ENCODE measurements at places on chromosomes 3 and 15.

DNA sequence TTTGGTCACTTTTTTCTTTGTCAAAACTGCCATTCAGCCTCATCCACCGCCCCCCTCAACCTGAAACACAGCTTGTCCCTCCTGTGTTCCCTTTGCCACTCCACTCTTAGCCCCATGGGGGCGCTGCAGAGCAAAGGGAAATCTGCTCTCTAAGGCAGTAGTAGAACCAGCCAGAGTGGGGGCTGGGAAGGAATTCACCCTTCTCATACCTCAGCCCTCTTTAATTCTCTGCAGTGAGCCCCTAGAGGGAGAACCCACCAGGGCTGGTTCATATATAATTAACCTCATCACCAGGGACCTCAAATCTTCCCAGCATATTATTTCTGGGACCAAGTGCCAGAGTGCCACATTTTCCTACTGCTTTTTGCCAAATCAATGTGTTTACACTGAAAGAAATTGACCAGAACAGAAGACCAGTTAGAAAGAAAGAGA is 2.8 kb upstream of the BCL6 start:
- DNase-seq: peak; percentile 77

- DNase-seq: no peak
Observed at GRCh38 chr3:62981962-62982361, 106.7 kb upstream of the CADPS start.

DNA sequence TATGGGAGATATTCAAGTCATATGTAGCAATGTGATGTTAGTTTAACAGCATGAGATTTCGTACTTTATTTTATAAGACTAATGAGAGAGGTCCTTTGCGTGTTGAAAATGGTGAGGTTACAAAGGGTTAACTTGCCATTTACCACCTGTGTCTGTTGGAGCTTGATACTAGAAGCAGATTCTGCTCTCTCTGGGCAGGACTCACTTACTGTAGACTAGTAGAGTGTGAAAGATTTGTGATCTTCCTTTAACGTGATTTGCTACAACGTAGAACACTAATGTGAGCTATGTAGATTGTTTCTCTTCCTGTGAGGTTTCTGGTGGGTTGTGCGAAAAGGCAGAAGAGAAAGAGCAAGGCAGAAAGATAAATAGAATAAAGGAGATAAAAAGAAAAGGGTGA is 1.1 kb downstream of the TP63 start:
- no peak for DNase-seq

- DNase-seq: no peak
Observed at GRCh38 chr15:62089616-62090015, 22.8 kb downstream of the C2CD4A start.

- no peak for DNase-seq
Observed at GRCh38 chr15:41028853-41029252, 75.6 kb downstream of the CHAC1 start.

- no peak for DNase-seq
Observed at GRCh38 chr3:108599677-108600409, 10.3 kb downstream of the DZIP3 start.

DNA sequence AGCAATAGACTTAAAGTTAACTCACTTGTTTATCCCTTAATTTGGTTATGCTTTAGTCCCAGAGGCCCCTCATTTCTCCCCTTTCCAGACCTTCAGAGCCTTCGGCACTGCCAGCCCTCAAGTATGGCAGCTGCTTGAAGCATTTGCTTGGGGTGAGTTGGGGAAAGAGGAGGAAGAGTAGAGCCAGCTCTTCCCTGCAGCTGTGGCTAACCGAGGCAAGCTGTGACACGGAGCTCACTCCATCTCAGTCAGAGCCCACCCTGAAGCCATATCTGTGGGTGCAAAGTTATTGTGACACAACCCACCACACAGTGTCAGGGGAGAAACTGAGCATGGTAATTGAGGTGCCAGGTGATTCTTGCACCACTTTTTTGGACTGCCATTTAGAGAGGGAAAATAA is 66.1 kb downstream of the FILIP1L start:
- DNase-seq: no peak

DNA sequence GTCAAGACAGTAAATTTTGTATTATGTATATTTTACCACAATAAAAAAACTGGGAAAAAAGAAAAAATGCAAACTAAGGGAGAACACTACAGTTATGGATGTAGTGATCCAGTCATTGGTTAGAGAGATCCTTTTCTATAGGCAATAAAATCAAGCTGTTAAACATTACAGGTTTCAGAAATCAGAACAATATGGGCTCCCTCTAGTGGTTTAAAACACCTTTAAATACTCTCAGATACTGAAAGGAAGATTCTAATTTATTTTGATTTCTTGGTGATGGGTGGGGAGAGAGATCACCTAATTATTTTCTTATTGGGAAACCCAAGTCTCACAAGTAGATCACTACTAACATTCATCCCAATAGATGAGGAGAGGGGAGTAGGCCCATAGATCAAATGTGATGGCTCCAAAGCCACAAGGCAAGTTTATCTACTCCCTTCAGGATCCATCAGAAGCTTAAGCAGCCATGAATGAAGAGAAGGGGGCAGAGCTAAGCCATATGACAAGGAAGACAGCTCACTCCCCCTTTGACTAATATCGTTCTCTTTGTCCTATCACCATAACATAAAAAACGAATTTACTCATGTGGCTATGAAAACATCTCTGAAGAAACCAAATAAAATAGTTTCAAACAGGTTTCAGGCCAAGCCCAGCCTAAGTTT is 118.6 kb downstream of the ANO10 start:
- DNase-seq: peak; percentile 15

DNA sequence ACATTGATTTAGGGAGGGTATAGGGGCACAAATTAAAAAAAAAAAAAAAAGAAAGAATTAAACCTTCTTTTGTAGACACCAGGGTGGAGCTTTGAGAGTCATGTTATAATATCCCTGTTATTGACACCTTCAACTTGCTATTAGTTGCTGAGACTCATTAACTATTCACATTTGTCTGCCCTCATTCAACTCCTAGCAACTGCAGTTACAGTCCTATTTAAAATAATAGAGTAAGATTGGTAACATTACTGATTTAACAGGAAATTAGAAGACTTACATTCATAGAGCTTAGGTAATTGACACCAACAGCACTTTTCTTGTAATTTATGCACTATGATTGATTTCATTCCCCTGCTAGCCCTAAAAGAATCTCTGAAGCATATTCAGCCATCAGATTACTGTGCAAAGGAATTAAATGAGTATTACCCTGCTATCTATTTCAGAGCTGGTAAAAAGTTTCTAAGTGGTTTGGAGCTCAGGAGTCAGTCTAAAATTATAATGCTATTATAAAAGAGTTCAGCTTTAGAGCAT is 148.8 kb upstream of the TBL1XR1 start:
- DNase-seq: no peak

DNA sequence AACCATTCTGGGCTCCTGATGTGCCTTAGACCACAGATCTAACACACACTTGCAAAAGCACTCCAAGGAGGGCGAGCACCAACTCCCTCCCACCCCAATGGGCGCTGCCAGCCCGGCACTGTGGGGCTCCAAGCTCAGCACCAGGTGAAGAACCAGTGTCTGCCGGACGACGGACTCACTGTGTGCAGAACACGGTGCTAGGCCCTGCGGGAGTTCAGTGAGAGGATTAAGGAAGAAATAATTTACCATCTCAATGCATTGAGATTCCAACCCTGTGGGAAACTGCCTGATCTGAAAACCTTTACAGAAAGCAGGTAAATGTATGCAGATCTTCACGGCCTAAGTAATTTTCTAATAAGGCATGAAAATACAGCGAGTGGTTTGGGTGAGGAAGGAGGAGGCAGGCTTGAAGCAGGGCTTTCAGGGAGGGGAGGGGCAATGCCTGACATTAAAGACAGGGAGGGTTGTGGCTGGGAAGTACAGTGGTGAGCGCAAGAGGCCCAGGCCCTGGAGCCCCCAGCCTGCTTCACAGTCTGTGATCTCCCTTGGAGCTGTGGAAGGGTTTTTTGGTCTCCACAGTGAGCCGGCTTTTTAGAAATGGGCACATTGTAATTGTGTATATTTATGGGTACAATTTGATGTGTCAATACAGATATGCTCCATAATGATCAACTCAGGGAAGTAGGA is 35.6 kb upstream of the CHRNB4 start:
- no peak for DNase-seq

- DNase-seq: no peak
Observed at GRCh38 chr3:61979638-61980037, 393.7 kb downstream of the FEZF2 start.

GRCh38 chr3:96434651-96435050 is 379.7 kb upstream of the EPHA6 start:
- DNase-seq: no peak

- DNase-seq: no peak
Observed at GRCh38 chr15:72161361-72162132, 36.0 kb downstream of the GRAMD2A start.

GRCh38 chr3:170740726-170741591 is 129.0 kb downstream of the RPL22L1 start:
- DNase-seq: peak; percentile 94

- no peak for DNase-seq
Observed at GRCh38 chr15:35738370-35738769, 192.4 kb upstream of the DPH6 start.

DNA sequence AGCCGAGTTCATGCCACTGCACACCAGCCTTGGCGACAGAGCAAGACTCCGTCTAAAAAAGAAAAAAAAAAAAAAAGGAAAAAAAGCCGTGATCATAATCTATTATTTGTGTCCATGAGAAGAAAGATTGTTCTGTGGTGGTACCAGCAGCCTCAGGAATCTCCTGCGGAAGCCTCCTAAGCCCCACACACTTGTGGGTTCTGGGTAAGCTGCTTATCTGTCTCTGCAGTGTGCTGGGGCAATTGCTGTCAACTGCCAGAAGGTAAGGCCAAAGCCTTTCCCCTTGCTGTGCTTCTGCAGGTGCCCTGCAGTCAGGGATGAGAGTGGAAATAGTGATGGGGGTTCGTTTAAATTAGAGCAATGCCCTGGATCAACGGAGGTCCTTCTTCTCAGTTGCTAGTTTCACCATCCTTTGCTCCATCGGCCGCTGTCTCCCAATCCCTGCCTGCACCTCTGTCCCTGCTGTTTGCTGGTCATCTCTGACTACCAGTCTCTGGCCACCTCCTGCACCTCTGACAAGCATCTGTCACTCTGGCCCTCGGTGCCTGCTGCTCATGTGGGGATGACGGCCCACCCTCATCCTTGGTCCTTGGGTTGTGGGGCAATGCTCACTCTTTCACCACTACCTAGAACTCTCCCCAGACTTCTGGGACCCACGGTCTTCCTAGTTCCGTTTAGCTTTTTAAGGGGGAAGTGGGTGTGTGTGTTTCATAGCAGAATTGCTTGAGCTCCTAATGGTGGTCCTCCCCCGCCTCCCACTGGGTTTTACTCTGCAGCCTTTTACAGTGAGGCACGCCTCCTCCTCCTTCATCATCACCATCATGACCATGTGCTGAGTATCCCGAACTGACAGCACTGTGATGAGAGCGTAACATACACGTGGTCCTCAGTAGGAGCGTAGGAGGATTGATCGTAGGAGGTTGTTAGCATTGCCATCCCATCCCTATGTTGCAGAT is 25.5 kb downstream of the CHRD start:
- DNase-seq: no peak

DNA sequence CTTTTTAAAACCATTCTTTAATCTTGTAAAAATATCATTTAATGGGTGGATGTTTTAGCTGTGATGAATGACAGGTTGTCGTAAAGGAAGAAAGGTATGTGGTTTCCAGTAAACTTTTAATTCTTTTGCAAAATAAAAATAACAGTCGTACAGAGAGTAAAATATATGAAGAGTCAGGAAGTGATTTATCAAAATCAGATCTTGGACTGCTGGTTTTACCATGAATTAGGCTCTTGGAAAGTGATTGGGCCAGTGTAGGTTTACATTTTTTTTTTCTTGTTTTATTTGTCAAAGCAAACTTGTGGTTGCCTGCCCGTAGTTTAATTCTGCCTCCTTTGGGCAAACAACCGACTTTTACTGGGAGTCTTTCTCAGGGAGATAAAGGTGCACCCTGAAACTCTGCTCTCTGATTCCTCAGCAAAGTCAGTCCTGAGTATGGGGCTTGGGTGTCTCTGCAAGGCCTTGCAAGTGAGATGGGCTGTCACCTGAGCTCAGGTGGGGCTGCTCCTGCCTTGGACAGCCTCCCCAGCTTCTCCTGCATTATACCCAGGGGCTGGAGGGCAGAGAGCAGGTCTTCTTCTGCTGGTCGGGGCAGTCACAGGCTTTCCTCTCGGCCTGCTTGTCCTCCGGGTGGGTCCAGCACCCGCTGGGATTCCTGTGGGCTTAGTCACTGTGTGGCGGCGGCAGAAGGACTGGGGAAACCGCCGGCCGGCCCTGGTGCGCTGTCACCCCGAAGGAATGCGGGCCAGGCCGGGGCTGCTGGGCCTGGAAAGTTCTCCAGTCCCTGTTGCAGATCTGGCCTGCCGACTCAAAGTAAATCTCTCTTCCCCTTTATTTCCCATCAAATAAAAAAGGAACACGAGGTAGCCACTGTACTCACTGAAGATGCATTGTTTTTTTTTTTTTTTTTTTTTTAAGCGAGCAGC is 79.0 kb downstream of the IGF1R start:
- peak; percentile 85 for DNase-seq

DNA sequence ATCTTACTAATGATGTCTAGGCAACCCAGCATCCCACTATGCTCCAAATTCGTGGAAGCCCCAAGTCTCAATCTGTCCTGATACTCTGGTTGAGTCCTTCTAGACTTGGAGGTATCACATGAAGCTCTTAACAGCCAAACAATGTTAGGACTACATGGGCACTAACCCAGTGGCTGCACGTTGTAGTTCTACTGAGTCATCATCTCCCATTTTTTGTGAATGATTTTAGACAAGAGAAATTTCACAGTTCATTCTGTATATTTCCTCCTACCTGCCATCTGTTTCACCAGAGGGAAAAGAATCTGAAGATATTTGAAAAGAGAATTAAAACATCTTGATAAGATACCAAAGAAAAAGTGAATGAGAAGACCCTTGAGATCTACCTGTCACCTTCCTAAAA is 9.8 kb upstream of the WWTR1 start:
- no peak for DNase-seq

GRCh38 chr3:36135863-36136262 is 244.4 kb upstream of the STAC start:
- no peak for DNase-seq

GRCh38 chr3:100437721-100438622 is 36.6 kb downstream of the LNP1 start:
- no peak for DNase-seq

DNA sequence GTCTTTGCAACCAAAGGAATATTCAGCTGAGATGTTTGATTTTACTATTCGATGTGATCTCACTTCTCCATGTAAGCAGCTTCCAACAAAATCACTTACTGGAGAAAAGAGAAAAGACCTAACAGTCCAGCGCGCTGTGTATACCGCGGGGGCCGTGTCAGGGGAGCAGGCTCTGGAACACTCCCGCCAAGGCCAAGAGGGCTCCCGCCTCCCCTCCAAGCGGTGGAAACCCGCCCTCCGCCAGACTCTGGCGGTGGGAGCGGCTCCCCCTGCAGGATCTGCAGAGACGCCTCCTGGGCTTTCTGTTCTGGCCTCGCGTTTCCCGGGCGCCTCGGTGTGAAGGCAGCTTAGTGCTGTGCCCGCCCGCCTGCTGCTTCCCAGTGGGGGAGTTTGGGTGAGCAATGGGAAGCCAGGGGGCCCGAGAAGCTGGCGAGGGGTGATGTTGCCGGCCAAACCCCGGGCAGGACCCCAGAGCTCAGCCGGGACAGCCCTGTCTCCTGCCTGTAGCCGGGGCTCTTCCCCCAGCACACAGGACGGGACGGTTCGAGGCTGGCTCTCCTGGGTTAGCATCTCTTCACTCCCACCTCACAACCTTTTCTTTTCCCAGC is 36.3 kb downstream of the CHST14 start:
- DNase-seq: peak; percentile 31
